ENCODE measurements at places on chromosomes 2 and 18.
A peak's percentile ranks its signal among the peaks of the same experiment; 100 is the strongest.

DNA sequence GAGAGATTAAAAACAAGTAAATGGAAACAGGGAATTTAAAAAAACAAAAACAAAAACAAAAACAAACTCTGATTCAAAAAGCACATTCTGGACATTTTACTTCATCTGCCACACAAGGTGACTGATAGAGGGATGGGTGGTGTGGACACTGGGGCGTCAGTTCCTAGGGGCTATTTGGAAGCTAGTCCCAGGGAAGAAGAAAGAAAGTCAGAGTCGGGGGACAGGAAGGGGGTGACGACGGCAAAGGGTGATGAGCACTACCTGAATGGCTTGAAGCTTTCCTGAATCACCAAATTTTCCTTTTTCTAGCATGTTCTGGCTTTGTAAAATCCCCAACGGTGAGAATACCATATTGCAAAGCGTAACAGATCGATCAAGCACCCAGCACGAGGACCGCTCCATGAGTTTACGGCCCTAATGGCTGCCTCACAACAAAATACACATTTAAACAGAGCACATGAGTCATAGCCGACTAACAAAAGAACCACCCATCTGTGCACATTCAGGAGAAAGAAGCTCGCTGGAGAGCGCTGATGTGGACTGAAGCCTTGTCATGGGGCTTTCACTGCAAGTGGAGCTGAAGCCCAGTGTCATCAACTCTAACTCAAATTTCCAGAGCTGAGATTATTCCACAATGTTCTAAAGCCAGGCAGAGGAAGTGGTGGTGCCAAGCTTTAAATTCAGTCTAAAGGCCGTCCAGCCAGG is 178.9 kb downstream of the LNPK start:
- ATAC-seq, result no peak

GRCh38 chr2:105857076-105857740 is 112.5 kb downstream of the NCK2 start:
- peak; percentile 14 for ATAC-seq

GRCh38 chr18:51879329-51879728 is 460.7 kb upstream of the DCC start:
- ATAC-seq, result no peak

GRCh38 chr2:36516136-36516870 is 81.7 kb downstream of the FEZ2 start:
- ATAC-seq, result no peak

DNA sequence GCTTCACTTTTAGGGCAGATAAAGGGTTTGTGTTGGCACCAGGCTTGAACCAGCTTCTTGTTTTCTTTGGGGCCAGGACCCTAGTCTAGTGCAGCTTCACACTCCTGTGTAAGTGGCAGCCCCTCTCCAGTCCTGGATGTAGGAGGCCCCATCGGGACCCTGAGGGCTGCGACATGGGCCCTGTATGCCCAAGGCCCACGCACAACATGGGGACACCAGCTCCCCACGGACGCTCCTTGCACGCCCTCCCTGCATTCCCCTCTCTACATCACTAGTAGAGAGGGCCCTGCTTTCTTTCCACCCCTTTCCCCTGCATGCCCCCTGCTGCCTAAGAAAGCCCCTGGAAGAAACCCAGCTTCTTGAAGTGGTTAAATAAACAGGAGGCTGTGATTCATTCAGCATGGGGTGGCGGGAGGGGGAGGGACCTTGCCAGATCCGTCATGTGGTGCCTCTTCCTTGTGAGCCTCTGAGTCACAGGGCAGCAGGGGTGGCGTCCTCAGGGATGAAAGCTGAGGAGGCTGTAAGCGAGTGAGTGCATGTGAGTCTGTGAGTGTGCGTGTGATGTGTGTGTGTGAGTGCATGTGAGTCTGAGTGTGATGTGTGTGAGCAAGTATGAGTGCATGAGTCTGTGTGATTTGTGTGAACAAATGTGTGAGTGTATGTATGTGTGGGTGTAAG is 42.5 kb downstream of the COPS8 start:
- ATAC-seq, result peak; percentile 17

DNA sequence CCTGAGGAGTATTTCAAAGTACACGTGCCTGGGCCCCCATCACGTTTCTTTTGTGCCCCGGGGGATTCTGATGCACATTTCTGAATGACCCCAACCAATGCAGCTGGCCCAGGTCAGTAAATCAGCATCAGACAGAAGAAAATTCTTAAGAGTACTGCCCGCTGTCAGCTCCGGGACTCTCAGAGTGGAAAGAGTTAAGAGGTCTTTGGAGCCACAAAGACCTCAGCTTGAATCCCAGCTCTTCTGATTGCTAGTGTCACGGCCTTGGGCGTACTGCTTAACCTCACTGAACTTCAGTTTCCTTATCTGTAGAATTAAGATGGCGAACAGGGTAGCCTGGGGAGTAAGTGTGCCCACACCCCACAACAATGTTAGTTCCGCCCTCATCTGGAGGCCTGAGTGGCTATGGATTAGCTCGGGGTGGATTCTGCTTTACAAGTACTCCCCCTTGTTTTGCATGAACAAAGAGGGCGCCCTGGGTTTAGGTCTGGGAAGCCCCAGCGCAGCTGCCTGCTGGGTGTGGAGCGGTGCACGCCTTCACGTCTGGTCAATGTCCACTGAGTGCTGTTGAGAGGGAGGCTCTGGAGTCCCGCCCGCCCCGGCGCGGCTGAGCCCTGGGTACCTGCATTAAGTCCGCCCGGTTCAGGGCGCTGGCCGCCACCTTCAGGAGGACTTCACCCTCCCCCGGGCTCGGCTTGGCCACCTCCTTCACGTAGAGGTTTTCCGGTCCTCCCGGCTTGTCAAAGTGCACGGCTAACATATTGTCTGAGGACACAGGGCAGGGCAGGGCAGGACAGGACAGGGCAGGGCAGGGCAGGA is 858 bp downstream of the TP53I3 start:
- ATAC-seq, result peak; percentile 52

GRCh38 chr2:27019459-27019858 is 13.3 kb upstream of the TMEM214 start:
- ATAC-seq, result no peak

GRCh38 chr2:69087211-69087911 is 74.4 kb downstream of the ANTXR1 start:
- no peak for ATAC-seq

DNA sequence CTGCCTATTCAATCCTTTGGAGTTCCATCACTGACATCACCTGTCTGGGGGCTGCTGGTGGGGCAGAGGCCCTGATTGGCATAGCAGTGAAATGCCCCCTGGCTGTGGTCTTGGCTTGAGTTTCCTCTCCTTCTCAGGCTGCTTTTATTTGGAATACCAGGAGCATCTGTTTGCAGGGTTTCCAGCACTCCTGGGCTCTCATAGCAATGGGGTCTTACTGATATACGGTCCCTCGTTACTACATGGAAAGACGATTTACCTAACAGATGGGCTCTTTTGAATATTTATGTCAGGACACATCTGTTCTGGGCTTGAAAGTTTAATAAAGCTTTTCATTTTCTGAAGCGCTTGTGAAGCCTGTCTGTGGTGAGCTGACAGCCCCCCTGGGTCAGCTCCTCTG is 230.3 kb downstream of the SLC4A3 start:
- no peak for ATAC-seq

GRCh38 chr2:223944166-223944702 is 901 bp downstream of the WDFY1 start:
- ATAC-seq, result no peak

GRCh38 chr18:54250846-54251261 is 18.5 kb upstream of the POLI start:
- peak; percentile 82 for ATAC-seq

DNA sequence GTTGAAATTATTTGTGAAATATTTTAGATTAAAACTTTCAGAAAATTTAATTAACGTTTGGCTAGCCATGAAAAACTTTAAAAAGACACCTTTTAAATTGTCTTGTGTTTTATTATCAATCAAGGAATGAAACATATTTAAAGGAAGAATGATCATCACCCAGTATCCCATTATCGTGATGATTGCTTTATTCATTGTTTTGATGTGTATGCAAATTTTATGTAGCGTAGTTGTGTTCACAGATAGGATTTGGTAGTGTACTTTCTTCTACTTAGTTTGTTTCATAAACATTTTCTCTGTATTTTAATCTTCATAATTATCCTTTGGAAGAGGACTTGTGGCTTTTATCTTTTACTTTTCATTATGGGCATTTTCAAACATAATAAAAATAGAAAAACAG is 7.8 kb downstream of the GRHL1 start:
- ATAC-seq, result no peak

GRCh38 chr2:46663614-46664013 is 184.2 kb downstream of the TMEM247 start:
- ATAC-seq, result no peak

DNA sequence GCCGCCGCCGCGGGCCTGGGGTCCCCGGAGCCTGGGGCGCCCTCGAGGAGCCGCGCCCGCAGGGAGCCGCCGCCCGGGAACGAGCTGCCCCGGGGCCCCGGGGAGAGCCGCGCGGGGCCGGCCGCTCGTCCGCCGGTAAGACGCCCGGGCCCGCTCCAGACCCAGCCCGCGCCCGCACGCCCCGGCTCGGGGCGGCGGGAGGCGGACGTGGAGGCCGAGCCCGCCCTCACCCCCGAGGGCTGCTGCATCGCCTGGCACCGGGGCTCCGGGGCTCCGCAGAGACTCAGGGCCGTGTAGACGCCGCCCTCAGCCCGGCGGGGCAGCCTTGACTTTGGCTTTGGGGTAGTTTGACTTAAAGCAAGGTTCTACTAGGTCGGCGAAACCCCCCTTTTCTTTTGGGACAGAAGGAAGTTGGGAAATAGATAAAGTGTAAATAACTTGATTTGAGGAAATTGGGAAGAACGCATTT is 335 bp downstream of the ERFE start:
- ATAC-seq, result peak; percentile 48

- ATAC-seq, result no peak
Measured at GRCh38 chr2:72974436-72974754, 57.1 kb downstream of the EMX1 start.

DNA sequence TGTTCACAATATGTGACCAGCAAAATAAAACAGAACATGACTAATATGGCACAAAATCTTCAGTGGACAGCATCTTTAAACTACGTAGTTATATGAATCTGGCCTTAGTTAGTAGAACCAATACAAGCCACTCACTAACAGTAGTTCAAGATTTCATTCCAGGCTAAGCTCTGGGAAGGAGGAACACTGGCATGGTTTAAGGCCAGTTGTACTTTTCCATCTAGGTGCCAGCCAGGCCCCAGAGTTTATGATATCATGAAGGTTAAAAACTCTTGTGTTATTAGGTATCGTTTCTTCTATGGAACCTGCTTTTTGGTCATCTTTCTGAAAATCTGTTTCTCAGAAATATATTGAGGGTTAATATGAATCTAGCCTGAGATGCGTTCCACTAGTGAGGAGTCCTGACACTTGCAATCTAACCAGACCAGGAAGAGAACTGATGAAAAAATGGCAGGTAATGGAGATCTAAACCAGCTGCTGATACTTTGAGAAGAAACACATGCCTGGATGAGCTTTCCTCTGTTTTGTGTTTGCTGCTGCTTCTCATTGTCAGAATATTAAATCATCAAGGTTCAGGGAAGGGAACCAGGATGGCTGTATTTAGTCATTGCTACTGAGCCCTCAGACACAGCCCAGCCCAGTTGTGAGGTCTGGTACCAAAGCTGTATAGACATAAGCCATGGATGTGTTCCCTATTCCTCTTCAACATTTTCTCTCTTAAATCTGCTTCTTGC is 182.8 kb upstream of the SETBP1 start:
- no peak for ATAC-seq

DNA sequence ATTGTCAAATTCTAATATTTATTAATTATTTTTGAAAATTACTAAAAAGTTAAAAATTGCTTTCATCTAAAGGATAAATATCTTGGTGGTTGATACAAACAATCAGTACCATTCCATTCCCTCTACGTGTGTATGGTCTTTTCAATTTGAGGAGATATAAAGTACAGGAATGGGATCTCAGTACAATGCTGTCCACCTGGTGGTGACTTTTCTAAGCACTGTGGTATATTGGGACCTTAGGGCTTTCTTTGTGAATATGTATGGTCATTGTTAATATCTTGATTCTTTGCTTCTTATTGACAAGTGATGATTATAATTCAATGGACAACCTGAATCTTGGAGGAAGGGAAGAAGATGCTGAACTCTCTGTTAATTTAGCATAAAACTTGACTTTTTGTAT is 83.1 kb downstream of the NBEAL1 start:
- no peak for ATAC-seq

DNA sequence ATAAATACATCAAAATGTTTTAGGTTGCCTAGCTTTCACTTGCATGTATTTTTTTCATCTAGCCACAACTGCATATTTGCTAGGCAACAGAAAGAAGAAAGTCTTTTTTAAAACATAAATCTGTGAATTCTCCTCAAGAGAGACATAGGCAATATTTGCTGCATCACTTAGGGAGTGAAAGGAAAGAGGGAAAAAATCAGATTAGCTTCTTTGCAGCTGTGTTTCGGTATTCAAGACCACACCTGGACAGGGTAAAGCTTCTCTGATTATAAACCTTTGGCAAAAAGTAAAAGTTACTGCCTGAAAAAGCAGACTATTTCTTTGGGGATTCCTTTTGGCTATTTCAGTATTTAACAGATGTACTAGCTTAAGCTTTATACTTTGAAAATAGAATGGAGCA is 280.9 kb upstream of the ZSWIM2 start:
- ATAC-seq, result no peak

- ATAC-seq, result no peak
Measured at GRCh38 chr2:15942711-15943345, 2.5 kb downstream of the MYCN start.

- no peak for ATAC-seq
Measured at GRCh38 chr2:150327564-150328489, 159.6 kb downstream of the RND3 start.

DNA sequence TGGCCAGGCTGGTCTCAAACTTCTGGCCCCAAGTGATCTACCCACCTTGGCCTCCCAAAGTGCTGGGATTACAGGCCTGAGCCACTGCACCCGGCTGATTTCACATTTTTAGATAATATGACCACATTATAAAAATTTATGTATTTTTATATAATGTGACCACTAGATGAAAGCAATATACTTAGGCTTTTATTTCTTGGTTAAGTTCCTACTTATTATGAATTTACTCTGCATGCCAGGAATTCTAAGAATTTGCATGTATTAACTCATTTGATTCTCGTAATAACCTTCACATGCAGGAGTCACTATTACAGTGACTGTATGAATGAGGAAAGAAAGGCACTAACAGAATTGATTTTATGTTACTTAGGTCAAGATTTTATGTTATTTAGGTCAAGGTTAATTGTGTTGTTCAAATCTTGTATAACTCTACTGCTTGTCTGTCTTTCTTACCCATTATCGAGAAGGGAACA is 25.6 kb upstream of the CASP8 start:
- no peak for ATAC-seq

GRCh38 chr2:56522605-56523089 is 338.9 kb downstream of the CCDC85A start:
- no peak for ATAC-seq

GRCh38 chr18:12934454-12935071 is 13.2 kb upstream of the SEH1L start:
- ATAC-seq, result peak; percentile 77

- no peak for ATAC-seq
Measured at GRCh38 chr2:96374211-96374951, 38.8 kb downstream of the NCAPH start.

GRCh38 chr2:184004289-184004947 is 593.9 kb upstream of the ZNF804A start:
- ATAC-seq, result no peak
